ENCODE measurements at places on chromosomes 7 and 10.

DNA sequence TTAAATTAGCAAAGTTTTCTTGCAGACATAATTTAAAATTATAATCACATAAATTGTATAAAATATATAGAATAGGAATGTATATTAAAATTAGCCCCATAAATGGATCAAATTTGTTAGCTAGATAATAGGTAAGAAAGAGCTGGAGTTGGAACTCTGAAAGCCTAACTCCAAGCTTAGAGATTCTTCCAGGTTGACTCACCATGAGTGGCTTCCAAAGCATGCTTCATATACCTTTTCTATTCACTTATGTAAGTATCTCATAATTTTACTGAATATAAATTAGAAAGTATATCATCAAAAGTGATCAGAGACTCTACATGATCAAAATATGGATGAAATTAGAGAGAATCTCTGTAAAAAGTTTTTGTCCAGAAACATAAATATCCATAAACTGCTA lies 320.7 kb upstream of the MAGI2 start:
- DNase-seq, result no peak

GRCh38 chr7:148670807-148671206 lies 27.9 kb upstream of the CUL1 start:
- DNase-seq, result no peak

- no peak for DNase-seq
Measured at GRCh38 chr10:95525033-95525418, 36.1 kb downstream of the SORBS1 start.

- DNase-seq, result no peak
Measured at GRCh38 chr10:75663947-75664664, 232.7 kb downstream of the LRMDA start.

- DNase-seq, result no peak
Measured at GRCh38 chr7:117312593-117313580, 10.0 kb downstream of the WNT2 start.

- no peak for DNase-seq
Measured at GRCh38 chr10:46240684-46241565, 45.9 kb upstream of the ANTXRL start.

DNA sequence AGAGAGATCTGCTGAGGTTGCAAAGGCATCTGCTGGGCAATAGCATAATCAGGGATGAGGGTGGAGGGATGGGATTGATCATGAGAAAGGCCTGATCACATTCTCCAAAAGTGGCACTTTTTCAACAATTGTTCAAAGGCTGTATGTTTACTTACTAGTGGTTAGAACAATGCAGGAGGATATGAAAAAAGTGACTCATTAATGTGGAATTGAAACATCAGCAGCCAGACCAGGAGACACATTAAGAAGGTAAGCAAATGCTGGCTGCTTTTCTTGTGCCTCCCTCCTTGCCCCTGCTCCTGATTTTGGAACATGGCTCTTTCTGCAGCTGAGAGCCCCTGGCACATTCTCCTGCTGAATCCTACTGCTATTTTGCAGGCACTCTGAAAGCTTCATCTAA lies 63.5 kb downstream of the FAM204A start:
- no peak for DNase-seq

- DNase-seq, result no peak
Measured at GRCh38 chr7:83410989-83411591, 237.8 kb downstream of the SEMA3E start.

DNA sequence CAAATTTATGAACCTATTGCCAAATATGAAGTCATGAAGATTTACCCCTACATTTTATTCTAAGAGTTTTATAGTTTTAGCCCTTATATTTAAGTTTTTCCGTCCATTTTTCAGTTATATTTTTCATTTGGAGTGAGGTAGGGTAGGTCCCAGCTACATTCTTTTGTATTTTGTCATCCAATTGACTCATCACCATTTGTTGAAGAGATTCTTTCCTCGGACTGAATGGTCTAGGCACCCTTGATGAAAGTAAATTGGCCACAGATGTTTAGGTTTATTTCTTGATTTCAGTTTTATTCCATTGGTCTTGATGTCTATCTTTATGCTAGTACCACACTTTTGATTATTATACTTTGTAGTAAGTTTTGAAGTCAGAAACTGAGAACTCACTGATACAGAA lies 22.7 kb downstream of the CYP2C19 start:
- DNase-seq, result no peak

DNA sequence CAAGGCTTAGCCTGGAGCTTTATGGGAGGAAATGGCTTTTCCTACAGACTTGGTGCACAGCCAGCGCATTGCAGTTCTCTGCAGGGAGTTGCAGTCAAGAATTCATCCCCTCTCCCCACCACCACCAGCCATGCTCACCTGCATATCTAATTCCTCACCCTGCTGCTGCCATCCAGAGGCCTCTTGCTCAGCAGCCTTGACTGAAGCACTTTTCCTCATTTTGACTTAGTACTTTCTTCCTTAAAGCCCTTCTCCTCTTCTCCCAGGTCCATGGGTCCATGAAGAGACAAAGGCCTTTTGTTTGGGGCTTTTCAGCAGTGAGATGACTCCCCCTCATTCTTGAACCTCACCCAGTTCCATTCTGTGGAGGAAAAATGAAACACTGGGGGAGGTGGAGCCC lies 39.7 kb upstream of the GPR141 start:
- DNase-seq, result no peak
